ENCODE measurements at places on chromosomes 7 and 10. TPM values are rescaled to one million over a fixed set of nuclear protein-coding genes. Genes with fewer than 3 reads are reported as not detected.

DNA sequence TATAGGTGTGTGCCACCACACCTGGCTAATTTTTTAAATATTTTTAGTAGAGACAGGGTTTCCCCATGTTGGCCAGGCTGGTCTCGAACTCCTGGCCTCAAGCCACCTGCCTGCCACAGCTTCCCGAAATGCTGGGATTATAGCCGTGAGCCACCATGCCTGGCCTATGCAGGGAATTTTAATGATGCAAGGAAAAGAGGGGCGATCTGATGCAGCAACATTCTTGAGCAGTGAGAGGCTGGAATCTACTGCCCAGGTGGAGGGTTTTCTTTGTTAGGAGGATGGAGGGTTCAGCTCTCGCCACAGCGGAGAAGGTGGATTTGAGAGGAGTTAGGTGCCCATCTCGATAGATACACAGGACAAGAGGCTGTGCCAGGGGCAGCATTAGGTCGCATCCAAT is 332.3 kb downstream of the GATA3 start:
- no peak for DNase-seq

DNA sequence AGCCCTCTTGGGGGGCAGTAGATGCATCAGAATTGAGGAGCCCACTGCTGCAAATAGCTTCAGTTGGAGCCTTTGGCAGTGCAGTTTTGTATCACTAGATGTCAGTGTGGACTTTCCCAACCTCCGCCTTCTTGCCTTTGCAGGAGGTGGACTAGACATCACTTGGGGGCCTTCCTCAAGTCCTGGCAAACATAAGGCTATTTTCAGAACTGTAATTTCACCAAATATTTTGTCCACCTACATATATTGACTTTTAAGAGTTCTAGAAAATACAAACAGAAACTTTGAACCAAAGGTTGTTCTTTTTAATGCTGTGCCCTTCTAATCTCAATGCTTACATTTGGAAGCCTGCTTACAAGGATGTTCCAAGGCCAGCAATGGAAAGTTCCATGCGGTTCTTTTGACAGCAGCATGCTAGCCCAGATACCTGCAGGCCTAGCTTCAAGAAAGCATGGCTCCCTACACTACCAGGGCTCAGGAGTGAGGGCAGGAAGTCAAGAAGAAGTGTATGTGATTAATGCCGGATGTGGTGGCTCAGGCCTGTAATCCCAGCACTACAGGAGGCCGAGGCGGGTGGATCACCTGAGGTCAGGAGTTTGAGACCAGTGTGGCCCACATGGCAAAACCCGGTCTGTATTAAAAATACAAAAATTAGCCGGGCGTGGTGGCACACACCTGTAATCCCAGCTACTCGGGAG is 8.0 kb upstream of the ZNRF2 start:
- peak; percentile 38 for DNase-seq

FAM25G gene
- not detected for total RNA-seq

PPIA gene
- 518 TPM for total RNA-seq

Measured in frontal cortex (tissue), 4 donors.